ENCODE measurements at places on chromosomes 1 and 21.
A peak's percentile ranks its signal among the peaks of the same experiment; 100 is the strongest.

DNA sequence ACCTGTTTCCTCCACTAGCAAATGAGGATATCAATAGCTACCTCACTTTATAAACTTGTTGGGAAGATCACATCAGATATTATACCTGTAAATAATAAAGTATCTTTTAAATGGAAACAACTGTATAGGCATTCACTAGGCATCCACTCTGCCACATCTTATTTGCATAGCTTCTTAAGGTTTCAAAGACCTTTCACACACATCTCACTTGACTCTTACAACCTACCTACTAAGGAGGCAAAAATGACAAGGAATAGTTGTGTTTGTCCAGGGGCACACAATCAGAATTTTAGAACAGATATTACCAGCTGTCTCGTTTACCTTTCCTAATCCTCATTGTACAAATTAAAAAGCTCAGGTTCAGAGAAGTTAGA lies 51.5 kb downstream of the VANGL2 start:
- DNase-seq, result no peak

GRCh38 chr21:16426936-16427335 lies 697.2 kb downstream of the USP25 start:
- no peak for DNase-seq

- DNase-seq, result no peak
Measured at GRCh38 chr21:44784810-44785209, 16.8 kb downstream of the UBE2G2 start.

DNA sequence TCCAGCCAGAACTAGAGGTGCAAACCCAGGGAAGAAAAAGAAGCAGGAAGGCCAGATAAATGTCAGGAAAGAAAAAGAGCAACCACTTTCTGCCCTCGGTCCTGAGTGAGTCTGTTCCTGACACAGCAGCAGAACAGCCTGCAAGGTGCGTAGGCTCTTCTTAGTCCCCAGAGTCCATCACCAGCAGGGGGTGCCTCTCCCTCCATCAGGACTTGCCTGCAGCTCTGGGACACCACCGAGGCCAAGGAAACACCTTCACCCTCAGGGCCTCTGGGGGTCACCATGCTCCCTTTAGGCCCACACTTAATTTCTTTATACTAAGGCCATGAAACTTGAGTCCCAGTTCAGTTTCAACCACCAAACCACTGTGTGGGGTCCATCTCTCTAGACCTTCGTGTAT lies 43.7 kb upstream of the NFASC start:
- DNase-seq, result peak; percentile 20
